NCI-H524 (cell line): ENCODE measurements at places on chromosomes 12 and 14.

DNA sequence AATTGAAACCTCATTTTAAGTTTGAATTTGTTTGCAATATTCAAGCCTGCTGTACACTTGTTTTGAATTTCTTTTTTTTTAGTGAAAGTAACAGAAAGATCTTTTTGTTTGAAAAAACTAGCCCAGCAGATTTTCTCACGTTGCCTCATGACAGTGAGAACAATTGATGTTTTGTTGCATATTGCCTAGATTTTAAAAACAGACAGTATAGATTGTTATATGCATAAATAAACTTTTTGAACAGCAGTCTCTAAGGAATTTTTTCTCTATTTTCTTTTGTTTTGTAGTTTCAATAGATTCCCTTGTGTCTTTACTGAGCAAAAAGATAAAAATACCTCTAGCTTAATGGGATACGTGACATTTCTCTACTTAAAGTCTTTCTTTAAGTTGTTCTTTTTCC is 15.4 kb downstream of the OR6C6 start:
- DNase-seq = no peak

- no peak for DNase-seq
Measured at GRCh38 chr12:72270246-72270645, 1.9 kb upstream of the TRHDE start.

DNA sequence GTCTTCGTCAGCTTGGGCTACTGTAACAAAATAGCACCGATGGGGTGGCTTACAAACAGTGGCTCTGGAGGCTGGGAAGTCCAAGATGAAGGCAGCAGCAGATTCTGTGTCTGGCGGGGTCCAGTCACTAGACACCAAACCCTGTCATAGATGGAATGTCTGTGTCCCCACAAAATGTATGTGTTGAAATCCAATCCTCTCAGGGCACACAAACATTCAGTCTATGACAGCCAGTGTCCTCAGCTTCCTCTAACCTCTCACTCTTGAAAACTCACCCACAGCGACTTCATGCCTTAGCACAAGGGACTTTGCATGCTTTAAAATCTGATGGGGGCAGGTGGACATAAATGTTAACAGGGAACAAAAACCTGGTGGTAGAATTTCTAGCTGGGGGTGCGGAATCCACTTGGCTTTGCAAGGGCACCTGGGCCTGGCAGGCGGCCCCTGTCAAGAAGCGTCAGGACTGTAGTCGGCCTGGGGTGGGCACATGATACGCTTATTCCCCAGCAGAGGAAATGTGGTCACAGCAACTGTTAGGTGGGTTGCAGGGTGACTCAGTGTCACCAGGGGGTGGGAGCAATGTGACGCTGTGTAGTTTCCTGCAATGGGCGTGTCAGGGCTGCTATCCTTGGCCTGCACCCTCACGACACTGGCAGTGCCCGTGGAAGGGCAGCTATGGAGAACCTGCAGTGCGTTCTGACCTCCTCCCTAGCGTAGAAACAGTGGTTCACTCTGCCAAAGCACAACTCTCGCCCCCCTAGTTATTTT is 17.7 kb downstream of the RIN3 start:
- no peak for DNase-seq

DNA sequence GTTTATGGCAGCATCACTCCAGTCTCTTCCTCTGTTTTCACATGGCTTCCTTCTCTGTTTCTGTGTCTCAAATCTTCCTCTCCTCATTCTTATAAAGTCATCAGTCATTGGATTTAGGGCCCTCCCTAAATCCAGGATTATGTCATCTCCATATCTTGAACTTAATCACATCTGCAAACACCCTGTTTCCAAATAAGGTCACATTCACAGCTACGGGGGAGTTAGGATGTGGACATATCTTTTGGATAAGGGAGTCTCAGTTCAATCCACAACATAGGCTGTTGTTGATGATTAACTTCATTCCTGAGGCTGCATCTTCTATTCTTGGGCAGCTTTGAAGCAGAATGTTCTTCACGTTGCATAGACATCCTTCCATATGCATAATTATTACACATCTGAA is 40.3 kb upstream of the NTF3 start:
- no peak for DNase-seq
